ENCODE measurements at places on chromosomes 12 and 14. TPM values are rescaled to one million over a fixed set of nuclear protein-coding genes. Genes with fewer than 3 reads are reported as not detected.

SLC4A8 gene
- polyA plus RNA-seq: 0.17 TPM

SERPINA5 gene
- polyA plus RNA-seq: 0.22 TPM

TDP1 gene
- polyA plus RNA-seq: 25.5 TPM

ZNF605 gene
- 3.0 TPM for polyA plus RNA-seq

ZNF664 gene
- 26.4 TPM for polyA plus RNA-seq

KLRC3 gene
- polyA plus RNA-seq: not detected

Measured in mammary epithelial cell (primary cell).